CD4-positive, alpha-beta memory T cell (primary cell): ENCODE measurements at places on chromosomes 7 and 10.

DNA sequence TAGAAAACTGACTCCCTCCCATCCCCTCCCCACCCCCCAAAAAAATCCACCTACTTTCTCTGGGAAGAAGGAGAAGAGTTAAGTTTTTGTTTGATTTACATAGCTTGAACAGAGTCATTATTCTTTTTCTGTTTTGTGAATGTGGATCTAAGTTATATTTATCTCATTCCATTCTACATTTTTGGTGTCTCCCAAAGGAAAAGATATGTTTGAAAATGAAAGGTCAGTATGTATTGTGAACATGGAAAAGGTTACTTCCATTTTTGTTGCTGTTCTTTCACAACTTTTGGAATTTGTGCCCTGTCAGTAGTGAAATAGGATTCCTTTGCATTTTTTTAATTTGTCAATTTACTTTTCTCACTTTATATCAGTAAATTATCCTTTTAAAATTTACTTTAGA lies 547.9 kb downstream of the SUGCT start:
- no peak for DNase-seq

- DNase-seq, result no peak
Observed at GRCh38 chr7:101744588-101744987, 72.8 kb upstream of the CUX1 start.

- no peak for DNase-seq
Observed at GRCh38 chr7:30688718-30689221, 6.5 kb upstream of the CRHR2 start.

- peak; percentile 37 for DNase-seq
Observed at GRCh38 chr7:87797798-87798403, 78.3 kb downstream of the SLC25A40 start.

- DNase-seq, result no peak
Observed at GRCh38 chr7:148763622-148764021, 64.9 kb downstream of the CUL1 start.

- no peak for DNase-seq
Observed at GRCh38 chr7:137626469-137627067, 220.2 kb downstream of the DGKI start.

- no peak for DNase-seq
Observed at GRCh38 chr7:94391726-94392392, 2.8 kb upstream of the COL1A2 start.

DNA sequence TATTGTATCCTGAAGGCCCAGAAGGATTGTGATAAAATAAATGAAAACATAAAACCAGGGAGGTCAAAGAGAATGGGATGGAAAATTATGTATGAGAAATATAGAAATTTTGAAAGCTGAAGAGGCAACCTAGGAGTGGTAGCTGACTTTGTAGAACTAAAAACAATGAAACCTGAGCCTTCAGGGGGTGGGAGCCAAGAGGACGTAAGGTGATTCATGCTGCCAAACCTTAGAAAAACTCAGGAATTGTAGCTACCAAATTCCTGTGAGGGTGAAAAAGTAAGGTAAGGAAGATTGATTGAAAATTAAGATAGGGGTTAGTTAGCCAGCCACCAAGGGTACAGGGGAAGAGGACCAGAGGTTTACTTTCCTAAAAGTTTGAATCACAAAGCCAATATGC lies 213.2 kb downstream of the KCND2 start:
- DNase-seq, result no peak

DNA sequence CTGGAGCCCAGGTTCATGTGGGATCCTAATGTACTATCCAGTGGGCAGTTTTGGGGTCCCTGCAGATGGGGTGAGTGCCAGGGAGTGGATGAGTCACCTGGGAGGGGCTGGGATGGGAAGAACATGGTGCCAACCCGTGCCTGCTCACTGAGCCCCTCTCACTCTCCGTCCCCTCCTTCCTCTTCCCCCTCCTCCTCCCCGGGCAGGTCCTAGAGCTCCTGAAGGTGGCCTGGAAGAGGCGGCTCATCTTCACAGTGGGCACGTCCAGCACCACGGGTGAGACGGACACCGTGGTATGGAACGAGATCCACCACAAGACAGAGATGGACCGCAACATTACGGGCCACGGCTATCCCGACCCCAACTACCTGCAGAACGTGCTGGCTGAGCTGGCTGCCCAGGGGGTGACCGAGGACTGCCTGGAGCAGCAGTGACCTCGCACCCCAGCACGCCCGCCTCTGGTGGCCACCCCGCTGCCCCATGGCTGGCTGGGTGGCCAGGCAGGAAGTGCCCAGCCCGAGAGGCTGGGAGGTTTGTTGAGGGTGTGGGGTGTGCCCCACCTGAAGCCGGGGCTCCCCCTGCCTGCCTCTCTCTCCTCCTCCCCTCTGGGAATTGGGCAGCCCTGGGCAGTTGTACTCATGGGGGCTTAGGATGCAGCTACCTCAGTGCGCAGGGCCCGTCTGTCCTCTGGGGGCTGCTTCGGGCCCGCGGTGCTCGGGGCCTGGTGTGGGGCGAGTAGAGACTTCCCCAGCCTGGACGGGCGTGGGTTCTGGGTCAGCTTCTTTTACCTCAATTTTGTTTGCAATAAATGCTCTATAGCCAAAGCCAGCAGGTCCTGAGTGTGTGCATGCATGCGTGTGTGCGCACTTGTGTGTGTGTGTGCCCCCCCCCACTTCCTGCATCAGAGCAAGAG lies 4.9 kb upstream of the UPK3B start:
- no peak for DNase-seq

DNA sequence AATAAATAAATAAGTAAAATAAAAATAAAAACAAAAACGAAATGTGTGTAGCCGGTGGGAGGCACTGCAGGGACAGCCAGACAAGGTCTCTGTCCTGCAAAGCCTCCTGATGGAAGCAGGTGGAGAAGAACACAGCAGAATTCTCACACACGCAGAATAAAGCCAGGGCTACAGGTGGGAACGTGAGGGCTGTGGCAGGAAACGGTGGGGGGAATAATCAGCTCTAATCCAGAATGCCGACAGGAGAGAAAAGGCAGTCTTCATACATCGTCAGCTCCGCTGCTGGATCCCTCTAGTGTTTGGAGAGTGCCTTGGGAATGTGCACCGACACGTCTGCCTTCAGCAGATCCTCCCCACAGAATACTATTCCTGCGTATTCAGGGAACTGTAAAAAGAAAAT lies 6.8 kb upstream of the SNX8 start:
- no peak for DNase-seq

DNA sequence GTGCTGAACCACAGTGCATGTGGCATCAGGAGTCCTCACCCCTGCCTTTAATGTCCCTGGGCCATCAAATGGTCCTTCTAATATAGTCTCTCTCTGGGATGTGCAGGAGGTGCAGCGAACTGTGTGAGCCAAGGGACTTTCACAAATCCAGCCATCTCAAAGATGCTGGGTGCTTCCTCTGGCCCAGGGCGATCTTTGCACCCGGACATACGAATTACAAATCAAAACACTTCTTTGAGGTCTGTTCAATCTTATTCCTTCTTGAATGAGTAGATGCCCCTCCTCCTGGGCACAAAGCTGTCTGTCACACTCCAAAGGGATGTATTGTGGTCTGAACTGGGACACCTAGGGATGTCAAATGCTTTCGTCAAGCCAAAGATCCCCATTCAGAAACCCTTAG lies 60.6 kb downstream of the VSTM4 start:
- no peak for DNase-seq

GRCh38 chr7:26397332-26397731 lies 105.7 kb downstream of the SNX10 start:
- DNase-seq, result no peak

- no peak for DNase-seq
Observed at GRCh38 chr10:68275600-68276126, 43.8 kb upstream of the ATOH7 start.

DNA sequence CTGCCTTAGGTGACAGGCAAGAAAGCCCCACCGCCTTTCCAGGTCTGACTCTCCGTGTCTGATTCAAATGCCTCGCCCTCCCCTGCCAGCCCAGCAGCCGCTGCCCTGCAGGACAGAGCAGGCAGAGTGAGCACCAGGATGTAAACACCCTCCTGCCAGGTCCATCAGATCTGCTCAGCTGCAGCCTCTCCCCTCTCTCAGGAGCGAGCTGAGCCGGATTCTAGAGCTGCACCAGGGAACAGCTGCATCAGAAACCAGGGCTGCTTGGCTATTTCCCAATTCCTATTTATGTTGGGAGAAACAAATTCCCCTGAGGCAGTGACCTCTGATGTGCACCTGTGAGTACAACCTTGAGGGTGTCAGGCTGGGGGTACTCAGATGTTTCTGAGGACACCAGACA lies 121.5 kb upstream of the ZMIZ1 start:
- no peak for DNase-seq

DNA sequence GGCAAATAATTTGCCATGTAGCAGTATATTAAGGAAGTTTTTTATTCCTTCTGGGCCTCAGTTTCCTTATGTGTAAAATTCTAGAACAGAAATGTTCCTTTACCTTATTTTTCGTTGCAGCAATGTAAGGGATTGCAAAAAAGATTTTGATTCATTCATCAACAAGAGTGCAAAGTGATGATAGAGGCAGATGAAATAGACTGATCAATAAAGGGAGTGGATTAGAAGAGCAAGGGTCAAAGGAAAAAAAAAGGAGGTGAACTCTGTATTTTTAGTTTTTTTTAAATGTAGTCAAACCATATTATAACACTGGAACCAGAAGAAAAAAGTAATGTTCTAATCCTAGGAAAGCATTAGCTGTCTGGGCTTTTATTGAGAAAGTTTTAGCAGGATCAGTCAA lies 14.7 kb downstream of the TPST1 start:
- no peak for DNase-seq

- DNase-seq, result no peak
Observed at GRCh38 chr7:104807671-104808070, 206.3 kb upstream of the KMT2E start.

DNA sequence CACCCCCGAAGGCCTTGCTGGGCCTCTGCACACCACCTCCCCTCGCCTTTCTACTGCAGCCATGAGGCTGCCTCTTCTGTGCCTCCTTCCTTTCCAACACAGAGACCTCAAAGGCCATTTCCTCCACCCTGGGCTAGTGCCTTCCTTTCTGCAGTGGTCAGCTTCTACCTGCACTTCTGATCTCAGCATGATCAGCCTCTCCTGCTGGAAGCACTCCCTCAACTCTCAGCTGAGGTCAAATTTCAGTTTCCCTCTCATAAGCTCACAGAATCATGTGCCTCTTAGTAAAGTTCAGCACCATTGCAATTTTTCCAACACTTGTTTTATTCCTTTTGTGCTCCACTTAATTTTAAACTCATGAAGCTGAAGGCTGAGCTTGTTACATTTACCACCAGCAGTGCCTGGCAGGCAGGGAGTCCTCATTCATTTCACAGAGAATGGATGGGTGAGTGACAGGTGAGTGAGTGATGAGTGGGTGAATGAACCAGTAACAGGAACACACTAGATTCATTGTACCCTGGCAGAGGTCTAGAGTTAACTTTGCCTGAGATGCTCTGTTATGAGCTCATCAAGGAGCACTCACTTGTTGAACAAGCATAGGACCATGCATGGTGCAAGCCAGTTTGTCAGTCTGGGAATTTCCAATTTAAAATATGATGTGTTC lies 124.0 kb upstream of the PRSS58 start:
- DNase-seq, result no peak

GRCh38 chr7:16847381-16847860 lies 34.4 kb downstream of the AGR3 start:
- no peak for DNase-seq

GRCh38 chr7:22958742-22959141 lies 55.2 kb downstream of the HYCC1 start:
- no peak for DNase-seq

DNA sequence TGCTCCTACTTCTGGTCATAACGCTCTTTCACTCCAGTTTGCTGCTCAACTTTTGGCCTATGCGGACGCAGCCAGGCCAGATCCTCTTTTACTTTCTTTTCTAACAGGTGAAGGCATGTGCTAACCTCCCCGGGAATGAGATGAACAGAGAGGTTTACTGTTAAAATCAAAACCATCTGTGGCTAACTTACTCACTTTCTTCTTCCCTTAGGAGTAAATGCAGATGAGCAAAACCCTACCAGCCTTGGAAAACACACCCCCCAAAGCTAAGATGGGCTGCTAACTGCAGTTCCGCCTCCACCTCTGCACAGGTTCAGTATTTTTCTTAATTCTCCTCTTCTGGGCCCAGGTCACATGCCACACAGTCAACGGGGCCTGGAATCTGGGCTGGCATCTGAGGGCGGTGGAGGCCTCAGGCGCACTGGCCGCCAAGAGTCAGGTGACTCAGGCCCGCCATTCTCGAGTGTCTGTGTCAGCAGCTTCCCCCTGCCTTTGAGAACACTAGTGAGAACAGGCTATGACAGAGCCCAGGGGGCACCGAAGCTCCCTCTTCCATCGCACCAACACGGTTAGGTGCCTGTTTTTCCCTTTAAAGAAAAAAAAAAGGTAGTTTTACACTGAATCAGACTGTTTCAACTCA lies 11.1 kb downstream of the FAM53B start:
- peak; percentile 37 for DNase-seq

GRCh38 chr10:26743091-26743490 lies 45.6 kb downstream of the PDSS1 start:
- no peak for DNase-seq

DNA sequence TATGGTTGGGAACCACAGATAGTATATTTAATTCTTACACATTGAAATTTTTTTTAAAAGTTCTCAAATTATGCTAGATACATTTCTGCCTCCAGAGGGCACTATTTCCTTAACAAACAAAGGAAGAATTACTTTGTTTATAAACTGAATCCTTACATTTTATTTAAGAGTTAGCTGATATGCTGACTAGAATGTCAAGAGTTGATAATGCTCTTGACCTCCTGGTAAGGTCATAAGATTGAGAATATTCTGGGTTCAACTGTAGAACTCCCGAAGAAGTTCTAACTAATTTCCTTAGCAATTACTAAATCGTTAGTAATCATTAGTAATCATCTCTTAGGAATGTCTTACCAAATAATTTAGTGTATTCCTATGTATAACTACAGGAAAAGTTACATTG lies 95.3 kb upstream of the CYP26C1 start:
- DNase-seq, result peak; percentile 20

DNA sequence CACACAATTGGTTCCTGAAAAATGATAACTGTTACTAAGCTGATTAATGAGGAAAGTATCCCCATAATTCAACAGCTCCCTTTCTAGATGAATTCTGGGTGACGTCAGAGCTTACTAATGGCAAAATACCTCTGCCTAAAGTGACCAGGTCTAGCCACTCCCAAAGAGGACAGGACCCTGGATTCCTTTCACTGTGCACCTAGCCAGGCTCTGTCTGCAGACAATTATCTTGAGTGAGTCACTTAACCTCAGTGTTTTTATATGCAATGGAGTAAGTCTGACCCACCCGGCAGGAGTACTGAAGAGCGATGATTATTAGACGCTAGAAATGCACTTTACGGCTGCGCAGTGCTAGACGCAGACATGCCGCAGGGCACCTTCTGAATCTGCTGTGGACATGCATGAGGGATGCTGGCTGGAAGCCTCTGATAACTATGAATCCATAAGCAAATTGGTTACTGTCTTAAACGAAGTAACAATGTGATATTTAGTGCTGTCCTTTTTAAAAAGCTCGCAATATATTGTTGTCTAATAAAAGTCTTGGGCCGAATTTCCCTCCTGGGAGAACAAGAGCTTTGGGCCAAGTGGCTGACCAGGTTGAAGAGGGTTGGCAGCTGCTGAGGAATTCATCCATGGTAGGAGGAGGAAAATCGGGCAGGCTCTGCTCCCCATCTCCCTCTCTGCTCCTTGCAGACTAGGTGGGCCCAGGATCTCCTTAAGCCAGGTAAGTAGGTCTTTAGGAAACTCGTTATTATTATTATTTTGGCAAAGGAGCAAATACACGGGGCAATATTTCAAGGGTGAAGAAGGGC lies 4.6 kb upstream of the INPP5A start:
- DNase-seq, result no peak
